ENCODE measurements at places on chromosomes 12 and 14. TPM values are rescaled to one million over a fixed set of nuclear protein-coding genes. Genes with fewer than 3 reads are reported as not detected.

DNA sequence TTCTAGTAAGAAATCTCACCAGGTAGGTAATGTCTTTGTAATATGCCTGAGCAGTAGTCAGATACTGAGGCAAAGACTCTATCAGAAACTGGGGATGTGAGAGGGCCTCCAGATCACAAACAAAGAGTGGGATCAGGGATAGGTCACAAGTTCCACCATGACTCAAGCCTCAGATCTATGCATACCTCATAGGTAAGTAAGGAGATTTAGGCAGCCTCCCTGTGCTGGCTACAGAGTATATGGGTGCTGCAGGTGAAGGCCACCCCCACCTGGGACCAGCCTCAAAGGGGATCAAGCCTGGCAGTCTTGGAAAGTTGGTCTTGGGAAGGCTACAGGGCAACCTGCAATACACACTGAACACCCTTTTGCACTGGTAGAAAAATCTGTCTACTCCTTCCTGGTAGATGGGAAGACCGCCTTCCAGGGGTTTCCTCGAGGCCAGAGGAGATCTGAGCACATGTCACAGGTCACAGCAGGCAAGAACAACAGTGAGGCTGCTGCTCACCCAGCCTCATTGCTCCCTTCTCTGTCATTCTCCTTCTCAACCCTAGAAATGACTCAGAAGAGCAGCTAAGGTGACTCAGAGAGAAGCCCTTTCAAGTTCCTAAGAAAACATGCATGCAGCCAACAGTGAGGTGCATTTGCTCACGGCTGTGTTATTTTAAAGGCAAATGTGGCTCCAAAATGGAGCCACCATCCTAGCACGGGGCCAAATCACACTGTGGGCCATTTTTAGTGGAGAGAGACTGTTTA is 143.4 kb upstream of the CDKN3 start:
- DNase-seq, result no peak

DNA sequence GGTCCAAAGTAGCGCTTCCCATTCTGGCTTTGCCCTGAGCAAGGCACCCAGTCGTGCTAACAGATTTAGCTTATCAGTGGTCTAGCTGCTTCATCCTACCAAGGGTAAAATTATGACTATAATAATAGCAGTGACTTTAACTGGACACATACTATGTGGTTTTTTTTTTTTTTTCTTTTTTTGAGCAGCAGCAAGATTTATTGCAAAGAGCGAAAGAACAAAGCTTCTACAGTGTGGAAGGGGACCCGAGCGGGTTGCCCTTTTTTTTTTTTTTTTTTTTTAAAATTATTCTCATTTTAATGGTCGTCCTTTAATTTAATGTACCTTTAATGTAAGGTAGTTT is 505 bp downstream of the HELB start:
- no peak for DNase-seq

The GALNT8 gene
- total RNA-seq, result 0.52 TPM

The MOK gene
- 2.2 TPM for total RNA-seq

- no peak for DNase-seq
These were observed 19.8 kb downstream of the TPH2 start for GRCh38 chr12:71958457-71958856.

DNA sequence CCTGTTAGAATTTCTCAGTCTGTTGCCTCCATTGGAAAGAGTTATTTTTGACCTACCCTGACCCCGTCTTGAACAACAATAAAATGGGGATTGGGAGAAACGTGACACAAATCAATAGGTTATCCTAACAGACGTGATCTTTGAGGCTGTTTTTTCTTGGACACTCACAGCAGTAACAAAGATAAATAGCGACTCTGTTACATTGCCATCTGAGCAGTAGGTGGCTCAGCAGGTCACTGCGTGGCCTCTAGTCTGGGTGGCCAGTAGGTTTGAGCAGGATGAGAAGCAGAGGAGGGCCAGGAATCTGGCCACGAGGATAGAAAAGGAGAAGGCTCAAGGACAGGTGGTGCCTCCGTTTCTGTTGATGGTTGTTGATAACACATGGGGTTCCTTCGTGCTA is 101.4 kb downstream of the GPATCH2L start:
- DNase-seq, result no peak

DNA sequence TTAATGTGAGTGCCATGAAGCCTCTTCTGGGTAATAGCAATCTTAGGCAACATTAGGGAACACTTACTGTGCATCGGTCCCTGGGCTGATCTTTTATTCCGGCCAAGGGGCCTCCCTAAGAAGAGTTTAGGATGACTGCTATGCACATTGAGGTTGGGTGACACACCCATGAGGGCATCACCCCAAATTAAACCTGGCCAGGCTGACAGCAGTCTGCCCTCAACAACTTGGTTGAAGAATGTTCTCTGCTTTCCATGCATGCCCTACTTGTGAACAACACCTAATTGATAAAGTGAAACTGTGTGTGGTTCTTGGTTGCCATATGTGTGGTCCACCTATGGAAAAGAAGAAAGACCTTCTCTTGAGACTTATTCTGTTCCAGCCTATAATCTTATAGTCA is 1098.0 kb downstream of the BCL11B start:
- no peak for DNase-seq

DNA sequence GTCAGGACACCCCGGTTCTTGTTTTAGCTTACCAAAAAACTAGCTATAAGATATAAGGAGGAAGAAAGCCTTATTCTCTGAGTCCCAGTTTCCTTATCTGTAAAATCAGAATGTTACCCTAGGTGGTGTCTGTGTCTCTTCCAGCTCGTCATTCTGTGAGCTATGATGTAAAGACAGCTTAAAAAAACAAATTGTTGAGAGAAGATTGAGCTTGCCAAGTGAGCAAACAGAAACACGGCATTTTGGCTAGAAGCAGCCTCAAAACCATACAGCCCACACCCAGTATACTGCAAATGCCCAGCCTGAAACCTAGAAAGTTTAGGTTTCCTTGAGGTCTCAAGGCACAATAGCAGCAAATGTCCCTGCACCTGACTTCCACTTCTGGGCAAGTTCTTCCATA is 151.4 kb downstream of the SSPN start:
- DNase-seq, result no peak

DNA sequence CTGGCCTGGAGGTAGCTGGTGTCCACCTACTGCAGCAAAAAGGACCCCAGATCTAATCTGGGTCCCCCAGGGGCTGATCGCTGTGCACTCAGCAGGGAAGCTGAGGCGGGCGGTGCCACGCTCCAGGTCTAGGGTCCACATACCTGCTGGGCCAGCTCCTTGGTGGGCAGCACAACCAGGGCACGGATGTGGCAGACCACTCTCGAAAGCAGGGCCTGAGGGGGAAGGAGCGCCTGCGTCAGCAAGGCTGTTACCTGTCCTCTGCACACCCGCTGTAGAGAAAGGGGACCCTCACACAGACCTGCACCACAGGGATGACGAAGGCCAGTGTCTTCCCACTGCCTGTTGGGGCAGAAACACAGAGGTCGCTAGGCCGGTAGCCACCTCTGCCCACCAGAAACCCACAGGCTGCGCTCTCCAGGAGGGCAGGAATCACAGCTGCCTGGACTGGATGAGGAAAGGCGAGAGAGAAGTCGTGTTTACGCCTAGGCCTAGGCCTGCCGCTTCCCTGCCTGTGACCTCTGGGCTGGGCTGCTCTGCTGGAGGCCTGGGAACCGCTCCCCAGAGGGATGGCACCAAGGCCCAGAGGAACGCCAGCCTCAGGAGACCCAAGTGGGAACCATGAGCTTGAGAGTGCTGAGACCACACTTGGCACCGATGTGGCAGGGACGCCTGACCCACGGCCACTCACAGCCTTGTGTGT is 2.0 kb downstream of the DDX51 start:
- no peak for DNase-seq

The INHBC gene
- total RNA-seq, result 0.36 TPM

- DNase-seq, result peak; percentile 71
These were observed 836 bp downstream of the EVL start for GRCh38 chr14:100065942-100066574.

- DNase-seq, result no peak
These were observed 44.5 kb downstream of the BEGAIN start for GRCh38 chr14:100542619-100543205.

GRCh38 chr12:57401165-57401564 is 29.7 kb downstream of the R3HDM2 start:
- DNase-seq, result no peak

The KLRD1 gene
- 0.04 TPM for total RNA-seq

GRCh38 chr14:44165286-44165685 is 341.8 kb downstream of the FSCB start:
- DNase-seq, result no peak

DNA sequence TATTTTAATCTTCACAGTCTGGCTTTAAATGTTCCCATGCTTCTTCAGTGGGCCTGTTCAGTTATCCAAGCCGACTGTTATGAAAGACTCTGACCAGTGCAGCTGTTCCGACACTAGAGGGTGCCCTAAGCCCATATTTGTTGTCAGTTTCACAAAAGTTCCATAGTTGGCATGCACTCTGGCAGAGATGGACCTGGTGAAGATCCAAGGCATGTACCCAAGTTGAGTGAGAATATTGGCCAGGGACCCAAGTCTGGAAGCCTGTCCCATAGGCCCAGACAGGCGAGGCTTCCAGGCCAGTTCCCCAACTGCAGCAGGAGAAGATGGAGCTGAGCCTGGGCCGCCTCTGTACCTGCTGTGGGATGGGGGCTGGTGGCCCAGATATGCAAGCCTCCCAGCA is 27.4 kb upstream of the GUCY2C start:
- DNase-seq, result peak; percentile 73

The CHGA gene
- 0.57 TPM for total RNA-seq

GRCh38 chr12:49888461-49889151 is 15.1 kb downstream of the FAIM2 start:
- DNase-seq, result no peak

DNA sequence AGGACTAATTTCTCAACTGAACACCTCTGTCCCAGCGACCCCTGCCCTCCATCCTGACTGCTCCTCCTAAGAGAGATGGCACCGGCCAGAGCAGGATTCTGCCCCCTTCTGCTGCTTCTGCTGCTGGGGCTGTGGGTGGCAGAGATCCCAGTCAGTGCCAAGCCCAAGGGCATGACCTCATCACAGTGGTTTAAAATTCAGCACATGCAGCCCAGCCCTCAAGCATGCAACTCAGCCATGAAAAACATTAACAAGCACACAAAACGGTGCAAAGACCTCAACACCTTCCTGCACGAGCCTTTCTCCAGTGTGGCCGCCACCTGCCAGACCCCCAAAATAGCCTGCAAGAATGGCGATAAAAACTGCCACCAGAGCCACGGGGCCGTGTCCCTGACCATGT is 756 bp downstream of the RNASE7 start:
- DNase-seq, result no peak

- no peak for DNase-seq
These were observed 187.9 kb downstream of the ETV6 start for GRCh38 chr12:11837216-11837934.

- no peak for DNase-seq
These were observed 80.4 kb upstream of the WSCD2 start for GRCh38 chr12:108048686-108049085.

DNA sequence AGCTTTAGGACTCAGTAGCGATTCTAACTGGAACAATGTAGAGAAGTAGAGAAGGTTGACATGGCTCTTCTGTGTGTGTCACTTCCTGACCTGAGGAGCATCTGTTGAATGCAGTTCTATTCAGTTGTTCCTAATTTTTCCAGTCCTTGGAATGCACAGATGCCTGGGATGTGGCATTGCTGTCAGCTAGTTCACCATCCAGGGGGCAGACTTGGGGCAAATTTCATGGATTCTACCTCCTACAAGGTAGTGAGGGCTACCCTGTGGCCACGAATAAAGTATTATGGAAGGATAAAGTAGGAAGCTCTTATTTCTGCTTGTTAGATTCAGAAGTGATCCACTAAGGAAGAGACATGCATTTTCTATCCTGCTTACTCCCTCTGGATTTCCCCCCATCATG is 74.4 kb upstream of the GPATCH2L start:
- no peak for DNase-seq

The KCNJ8 gene
- total RNA-seq, result not detected

The ZNF605 gene
- 16.3 TPM for total RNA-seq

DNA sequence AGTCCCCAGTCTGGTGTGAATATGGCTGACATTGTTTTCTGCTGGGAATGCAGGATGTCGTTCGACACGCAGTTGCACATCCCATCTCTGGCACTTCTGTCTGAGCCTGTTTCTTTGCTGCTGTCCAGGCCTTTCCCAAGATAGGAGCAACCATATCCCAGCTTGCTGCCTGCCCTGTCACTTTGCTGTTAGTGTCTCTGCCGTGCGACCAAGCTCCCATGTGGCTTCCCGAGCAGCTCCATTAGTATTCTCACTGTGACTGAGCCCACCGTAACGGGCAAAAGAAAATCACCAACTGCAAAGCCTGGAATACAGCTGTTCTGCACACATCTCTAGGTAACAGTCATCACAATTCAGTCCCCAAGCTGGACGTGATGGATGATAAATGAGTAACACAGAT is 66.0 kb upstream of the CPSF6 start:
- no peak for DNase-seq

- no peak for DNase-seq
These were observed 51.4 kb downstream of the SLC41A2 start for GRCh38 chr12:104906695-104907094.

- peak; percentile 79 for DNase-seq
These were observed 82.8 kb downstream of the BTG1 start for GRCh38 chr12:92062539-92063493.

The GPR84 gene
- total RNA-seq, result 0.18 TPM

- DNase-seq, result no peak
These were observed 22.4 kb upstream of the SERPINA6 start for GRCh38 chr14:94345344-94346064.

The LHX5 gene
- total RNA-seq, result not detected

DNA sequence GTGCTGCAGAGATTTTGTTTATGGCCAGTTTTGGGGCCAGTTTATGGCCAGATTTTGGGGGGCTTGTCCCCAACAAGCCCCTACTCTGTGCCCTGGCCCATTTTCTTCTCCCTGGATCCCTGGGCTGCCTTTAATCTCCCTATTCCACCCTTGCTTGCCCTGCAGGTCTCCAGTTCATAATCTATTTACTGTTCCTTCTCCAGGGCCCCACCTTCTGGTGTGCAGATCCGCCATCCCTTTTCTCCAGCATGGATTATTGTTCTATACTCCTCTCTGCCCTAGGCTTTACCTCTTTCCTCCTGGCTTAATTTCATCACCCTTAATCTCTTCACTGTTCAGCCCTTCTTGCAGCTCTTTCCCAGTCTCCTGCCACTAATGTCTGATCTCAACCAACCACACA is 26.0 kb upstream of the NUDT4 start:
- no peak for DNase-seq
